CD4-positive, alpha-beta memory T cell (primary cell): ENCODE measurements at places on chromosomes 4 and X.

DNA sequence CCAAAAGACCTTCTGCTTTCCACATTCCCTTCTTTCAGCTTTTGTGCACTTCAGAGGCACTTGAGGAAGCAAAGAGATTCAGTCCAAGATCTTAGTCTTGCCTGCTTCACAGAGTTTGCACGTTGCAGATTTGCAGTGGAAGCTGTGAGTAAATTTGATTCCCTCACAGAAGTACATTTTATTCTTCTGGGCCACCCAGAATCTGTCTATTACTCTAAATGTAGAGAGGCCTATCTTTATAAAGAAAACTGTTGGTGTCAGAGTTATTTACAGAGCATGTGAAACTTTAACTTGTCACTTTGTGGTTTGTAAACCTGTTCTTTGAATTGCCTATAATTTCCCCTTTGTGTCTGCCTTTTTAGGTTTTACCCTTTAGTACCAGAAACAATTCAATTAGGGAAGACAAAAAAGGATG is 15.5 kb downstream of the SPRY1 start:
- DNase-seq, result no peak

- DNase-seq, result no peak
These were observed 175.3 kb downstream of the TSPAN5 start for GRCh38 chr4:98482847-98483806.

GRCh38 chrX:13511241-13511943 is 58.0 kb upstream of the EGFL6 start:
- no peak for DNase-seq

GRCh38 chr4:107318078-107318477 is 282.0 kb upstream of the DKK2 start:
- no peak for DNase-seq

GRCh38 chr4:188554413-188554812 is 415.2 kb downstream of the TRIML1 start:
- no peak for DNase-seq

- DNase-seq, result no peak
These were observed 53.0 kb downstream of the ARSF start for GRCh38 chrX:3094261-3094660.

DNA sequence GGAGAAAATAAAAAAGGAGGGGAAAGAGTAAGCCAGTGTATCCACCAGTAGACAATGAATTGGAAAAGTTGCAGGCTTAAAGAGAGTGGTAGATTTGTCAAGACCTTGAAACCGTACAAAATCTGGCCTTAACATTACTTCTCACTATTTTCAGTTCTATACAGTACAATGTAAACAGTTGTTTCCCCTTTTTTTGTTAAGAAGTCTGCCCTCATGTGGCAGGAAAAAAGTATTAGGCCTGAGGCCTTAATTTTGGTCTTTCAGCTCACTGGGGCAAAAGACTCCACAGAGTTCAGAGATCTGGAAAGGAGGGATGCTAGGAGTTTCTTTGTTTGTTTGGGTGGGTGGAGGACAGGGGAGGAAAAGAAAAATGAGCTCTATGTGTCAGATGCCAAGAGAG is 92.8 kb upstream of the CCDC160 start:
- peak; percentile 1 for DNase-seq

DNA sequence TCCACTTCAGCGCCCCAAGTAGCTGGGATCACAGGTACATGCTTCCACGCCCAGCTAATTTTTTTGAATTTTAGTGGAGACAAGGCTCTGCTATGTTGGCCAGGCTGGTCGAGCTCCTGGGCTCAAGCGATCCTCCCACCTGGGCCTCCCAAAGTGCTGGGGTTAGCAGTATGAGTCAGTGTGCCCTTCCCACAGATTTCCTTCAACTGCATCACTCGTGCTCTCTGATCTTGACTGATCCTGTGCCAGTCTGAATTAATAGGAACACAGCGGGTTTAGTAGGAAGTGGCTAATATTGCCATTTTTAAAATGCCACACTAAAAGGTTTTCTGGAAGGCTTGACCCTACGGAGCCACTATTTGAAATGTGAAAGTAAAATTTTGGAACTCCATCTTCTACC is 4.3 kb upstream of the SHROOM2 start:
- no peak for DNase-seq

DNA sequence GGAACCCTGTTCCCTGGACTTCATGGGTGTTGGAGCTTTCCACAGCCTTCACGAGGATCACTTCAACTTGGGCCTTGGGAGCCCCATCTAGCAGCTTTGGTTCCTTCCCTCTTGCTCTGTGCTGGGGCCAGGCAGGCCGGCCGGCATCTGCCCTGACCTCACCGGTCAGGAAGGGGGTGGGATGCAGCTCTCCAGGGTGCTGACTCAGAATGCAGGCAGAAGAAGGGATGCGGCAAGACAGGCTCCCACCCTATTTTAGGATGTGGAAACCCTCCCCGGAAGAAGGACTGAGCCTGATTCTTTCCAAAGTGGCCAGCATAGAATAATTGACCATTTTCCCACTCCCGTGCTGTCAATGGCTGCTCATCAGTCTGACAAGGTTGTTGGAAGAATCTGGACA is 47.1 kb downstream of the FHDC1 start:
- no peak for DNase-seq

GRCh38 chr4:16365036-16365569 is 138.8 kb upstream of the TAPT1 start:
- no peak for DNase-seq

GRCh38 chr4:7323872-7324650 is 110.7 kb downstream of the PSAPL1 start:
- DNase-seq, result no peak

DNA sequence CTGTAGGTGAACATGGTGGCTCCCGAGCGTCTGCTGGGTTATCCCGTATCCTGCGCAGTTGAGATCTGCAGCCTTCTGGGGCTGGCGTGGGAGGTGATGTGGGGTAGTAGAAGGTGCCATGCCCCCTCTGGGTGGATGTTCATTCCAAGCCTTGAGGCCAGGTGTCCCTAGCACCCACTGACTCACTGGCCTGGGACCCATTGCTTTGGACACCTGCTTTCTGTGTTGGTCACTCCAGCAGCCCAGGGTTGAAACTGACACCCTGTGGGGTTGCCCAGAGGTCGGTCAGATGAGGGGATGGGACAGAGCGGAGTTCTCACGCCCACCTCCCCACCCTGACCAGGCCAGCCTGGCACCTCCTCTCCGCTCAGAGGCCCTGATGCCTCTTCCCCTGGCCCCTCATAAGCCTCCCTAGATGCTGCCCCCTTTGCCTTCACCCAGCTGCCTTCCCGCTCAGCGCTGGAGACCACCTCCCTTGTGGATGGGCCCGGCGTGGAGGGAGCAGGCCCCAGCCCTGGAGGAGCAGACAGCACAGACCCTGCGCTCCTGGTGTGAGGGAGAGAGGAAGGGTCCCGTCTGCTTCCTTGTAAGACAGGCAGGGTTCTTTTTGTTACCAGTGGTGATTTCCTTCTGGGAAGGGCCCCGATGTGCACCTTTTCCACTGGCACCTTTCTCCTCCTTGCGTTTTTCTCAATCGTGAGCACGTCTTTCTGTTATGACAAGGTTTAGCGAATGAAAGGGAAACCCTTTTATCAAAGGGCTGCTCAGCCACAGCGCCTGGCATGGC is 2.0 kb downstream of the DOK7 start:
- DNase-seq, result peak; percentile 33

DNA sequence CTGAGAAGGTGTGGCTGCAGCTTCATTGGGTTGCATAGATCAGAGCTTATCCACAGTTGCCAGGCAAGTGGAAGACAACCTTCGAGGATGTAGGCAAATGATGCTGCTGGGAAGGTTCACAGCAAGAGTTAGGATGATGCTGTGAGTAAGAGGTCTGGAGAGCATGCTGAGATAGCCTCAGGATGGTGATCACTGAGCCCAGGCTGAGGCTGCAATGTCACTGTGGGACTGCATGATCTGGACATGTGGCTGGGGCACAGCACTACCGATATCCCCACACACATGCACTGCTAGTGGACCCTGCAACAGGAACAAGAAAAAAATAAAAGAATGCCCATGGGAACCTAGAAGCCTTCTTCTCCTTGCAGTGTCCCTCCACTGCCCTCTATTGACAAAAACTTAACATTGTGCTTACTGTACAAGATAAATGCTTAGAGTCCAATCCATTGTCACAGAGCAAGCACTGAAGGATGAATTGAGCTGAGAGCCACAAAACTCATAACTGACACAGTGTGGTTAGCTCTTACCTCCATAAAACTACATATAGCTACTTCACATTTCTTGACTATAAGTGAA is 105.6 kb downstream of the CNKSR2 start:
- peak; percentile 33 for DNase-seq

DNA sequence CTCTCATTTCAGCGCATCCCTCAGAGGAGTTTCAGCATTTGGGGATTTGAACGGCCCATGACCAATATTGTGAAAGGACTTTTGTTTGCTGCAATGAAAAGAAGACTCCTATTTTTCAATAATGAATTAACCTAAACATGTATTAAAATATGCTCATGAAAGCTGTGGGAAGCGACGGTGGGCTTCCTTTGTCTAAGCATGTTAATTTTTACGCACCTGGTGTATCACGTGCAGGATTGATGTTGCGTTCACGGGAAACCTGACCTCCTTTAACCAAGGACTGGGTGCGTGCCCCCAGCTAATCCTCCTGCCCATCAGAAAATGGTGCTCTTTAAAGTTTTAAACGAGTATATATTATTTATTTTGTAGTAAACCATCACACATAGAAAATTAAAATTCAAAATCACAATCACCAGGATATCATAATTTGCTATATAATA is 590 bp upstream of the CCDC110 start:
- no peak for DNase-seq

DNA sequence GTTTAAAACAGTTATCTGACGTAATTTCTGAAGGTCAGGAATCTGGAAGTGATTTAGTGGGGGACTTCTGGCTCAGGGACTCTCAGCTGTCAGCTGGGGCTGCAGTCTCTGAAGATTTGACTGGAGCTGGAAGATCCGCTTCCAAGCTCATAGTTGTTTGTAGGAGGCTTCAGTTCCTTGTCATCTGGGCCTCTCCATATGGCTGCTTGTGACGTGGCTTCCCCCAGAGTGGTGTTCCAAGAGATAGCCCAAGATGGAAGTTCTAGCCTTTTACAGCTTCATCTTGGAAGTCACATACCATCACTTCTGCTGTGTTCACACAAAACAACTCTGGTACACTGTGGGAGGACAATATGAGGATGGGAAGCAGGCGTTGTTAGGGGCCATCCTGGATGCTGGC is 2.1 kb downstream of the MPC1L start:
- no peak for DNase-seq

DNA sequence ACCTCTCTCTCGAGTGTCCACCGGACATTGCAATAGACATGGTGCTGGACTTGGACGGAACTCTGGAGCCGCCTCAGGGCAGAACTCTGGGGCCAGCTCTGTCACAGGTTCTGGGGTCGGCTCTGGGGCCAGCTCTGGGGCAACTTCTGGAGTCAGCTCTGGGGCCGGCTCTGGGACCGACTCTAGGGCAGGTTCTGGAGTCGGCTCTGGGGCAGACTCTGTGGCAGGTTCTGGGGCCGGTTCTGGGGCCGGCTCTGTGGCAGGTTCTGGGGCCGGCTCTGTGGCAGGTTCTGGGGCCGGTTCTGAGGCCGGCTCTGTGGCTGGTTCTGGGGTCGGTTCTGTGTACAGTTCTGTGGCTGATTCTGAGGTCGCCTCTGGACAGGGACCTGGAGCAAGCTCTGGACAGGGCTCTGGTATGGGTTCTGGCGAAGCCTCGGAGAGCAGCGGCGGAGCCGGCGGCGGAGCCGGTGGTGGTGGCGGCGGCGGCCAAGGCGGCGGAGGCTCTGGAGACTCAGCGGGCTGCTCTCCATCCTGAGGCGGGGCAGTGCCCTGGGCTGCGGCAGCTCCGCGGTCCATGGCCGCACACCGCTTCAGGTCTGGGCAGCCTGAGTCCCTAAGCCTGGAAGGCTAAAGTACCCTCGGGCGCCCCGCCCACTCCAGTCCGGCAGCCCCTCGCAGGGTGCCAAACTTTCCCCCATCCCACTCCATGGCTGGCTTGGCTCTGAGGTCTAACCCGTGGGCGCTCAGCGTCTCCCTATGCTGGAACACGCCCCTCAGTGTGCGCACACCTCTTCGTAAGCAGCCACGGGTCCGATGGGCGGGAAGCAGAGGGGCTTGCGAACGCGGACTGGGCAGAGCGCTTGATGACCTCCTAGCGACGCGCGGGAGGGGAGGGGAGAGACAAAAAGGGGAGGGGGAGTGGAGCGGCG is at the start of gene DGKK:
TSS of gene DGKK (minus strand) at position 723 of the 929 bp plus-strand sequence. CDS start at position 576, 147 bp downstream.
- DNase-seq, result no peak

- DNase-seq, result no peak
These were observed 66.0 kb upstream of the C4orf54 start for GRCh38 chr4:99723612-99724011.

DNA sequence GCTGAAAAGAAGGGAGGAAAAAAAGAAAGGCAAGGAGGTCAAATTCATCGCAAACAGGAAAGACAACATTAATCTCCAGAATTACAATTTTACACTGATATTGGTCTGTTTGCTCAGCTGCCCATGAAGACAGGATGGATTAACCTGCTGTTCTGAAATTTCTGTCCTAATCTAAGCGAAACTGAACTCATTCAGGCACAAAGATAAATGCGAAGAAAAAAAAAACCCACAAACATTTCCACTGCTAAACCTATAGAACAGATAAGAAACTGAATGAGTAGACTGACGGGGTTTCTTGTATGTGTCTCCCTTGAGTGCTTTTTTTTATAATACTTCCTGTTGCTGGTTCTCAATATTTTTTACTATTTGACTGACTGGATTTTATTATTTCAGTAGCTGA is 251.8 kb upstream of the FTHL17 start:
- no peak for DNase-seq

DNA sequence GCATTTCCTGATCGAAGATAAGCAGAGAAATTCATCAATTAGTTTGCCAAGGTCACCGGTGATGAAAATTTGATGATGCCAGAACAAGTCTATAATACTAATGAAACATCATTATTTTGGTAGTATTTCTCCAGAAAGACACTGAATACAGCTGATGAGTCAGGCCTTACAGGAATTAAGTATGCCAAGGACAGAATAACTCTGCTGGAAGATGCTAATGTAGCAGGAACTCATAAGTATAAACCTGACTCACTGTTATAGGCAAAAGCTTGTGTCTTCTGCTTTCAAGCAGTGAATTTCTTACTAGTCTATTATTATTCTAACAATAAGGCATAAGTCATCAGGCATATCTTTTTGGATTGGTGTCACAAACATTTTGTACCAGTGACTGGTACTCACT is 1825.1 kb upstream of the IGFBP7 start:
- DNase-seq, result no peak

DNA sequence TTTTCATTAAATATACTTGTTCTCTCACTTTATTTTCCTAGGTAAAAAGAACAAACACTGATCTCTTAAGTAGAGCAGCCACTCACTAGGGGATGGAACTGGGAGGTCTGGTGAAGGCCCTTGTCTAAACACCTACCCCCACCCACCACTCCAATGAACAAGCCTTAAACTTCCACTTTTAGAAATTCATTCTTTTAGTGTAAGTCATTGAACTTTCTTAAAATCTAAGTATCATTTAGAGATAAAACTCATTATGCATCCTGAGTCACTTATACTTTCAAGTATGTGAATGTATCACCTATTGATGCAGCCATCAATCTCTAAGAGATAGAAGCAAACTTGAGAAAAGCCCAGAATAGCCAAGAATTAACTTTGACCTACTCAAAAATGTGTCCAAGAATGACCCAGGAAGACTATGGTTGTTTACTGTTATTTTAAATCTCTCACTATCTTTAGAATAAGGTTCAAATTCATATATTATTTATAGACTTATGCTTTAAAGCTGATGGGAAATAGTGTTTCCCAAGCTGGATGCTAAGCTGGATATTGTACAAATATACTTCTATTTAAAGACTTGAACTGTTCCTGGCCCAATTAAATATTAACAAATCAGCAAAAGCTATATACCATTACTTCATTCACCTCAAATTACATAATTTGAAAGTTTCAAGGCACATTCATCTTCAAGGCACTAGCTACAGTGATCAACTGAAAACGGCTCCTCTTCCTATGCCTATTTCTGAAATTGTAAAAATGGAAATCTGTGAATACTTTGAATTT is 49.5 kb downstream of the CAMK2D start:
- no peak for DNase-seq
